ENCODE measurements at places on chromosomes 16 and 17.

GRCh38 chr17:19361326-19361725, 1.2 kb downstream of the B9D1 start:
- DNase-seq = no peak

- DNase-seq = no peak
Measured at GRCh38 chr17:422196-422930, 69.8 kb upstream of the RPH3AL start.

GRCh38 chr16:47970291-47970931, 185.4 kb downstream of the ABCC12 start:
- DNase-seq = no peak

DNA sequence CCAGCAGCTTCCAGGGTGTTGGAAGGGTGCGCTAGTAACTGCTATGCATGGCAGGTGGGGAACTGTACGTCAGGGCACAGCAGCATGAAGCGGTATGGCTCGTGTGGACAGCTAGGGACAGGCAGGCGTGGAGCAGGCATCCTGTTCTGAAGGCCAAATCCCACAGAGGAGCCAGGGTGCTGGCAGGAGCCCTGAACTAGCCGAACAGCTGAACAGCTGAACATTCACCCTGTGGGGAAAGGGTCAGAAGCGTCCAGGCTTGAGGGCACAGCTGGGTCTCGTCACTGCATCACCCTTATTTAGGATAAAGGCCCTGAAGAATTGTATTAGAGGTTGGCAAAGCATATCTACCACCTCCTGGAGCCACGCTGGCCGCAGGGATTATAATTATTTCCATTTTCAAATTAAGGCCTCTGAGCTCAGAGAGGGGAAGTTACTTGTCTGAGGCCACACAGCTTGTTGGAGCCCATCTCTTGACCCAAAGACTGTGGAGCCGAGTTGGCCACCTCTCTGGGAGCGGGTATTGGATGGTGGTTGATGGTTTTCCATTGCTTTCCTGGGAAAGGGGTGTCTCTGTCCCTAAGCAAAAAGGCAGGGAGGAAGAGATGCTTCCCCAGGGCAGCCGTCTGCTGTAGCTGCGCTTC, 3.3 kb upstream of the STH start:
- no peak for DNase-seq

DNA sequence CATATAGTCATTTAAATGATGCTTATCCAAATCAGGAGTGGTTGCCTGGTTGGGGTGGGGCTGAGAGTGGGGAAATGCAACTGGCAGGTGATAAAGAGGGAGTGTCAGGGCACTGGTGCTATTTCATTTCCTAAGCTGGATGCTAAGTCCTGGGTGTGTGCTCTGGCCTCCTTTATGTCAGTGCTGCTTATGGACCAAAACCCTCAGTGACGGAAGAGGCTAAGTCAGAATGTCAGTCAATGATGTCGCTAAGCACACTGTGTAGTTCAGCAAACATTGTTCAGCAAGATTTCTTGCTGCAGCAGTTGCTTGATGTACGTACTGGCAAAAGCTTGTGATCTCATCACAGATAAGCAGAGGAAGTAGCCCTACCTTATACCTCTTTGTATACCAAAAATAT, 16.4 kb upstream of the FLCN start:
- DNase-seq = no peak

- DNase-seq = no peak
Measured at GRCh38 chr16:50444526-50444925, 75.7 kb upstream of the BRD7 start.

DNA sequence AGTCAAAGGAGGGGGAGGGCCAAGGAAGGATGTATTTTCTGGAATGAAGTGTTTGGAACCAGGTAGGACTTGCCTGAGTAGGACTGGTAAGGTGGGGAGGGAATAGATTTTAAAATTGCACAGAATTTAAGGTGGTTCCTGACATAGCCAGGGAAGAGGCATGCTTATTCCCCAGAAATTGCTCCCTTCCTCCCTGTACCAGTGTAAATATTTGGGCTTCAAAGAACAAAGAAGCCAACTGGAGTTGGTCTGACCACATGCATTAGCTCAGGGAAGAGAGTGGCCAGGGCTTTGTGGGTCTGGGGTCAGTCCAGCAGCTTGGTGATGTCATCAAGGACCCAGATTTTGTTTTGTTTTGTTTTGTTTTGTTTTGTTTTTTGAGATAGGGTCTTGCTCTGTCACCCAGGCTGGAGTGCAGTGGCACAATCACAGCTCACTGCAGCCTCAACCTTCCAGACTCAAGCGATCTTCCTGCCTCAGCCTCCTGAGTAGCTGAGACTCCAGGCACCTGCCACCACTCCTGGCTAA, 9.3 kb upstream of the MRTFB start:
- DNase-seq = no peak

- DNase-seq = no peak
Measured at GRCh38 chr17:76104896-76105231, 1.3 kb upstream of the EXOC7 start.

- no peak for DNase-seq
Measured at GRCh38 chr17:40526668-40527067, 25.2 kb upstream of the TNS4 start.

- no peak for DNase-seq
Measured at GRCh38 chr16:68475071-68475470, 26.8 kb upstream of the SMPD3 start.

DNA sequence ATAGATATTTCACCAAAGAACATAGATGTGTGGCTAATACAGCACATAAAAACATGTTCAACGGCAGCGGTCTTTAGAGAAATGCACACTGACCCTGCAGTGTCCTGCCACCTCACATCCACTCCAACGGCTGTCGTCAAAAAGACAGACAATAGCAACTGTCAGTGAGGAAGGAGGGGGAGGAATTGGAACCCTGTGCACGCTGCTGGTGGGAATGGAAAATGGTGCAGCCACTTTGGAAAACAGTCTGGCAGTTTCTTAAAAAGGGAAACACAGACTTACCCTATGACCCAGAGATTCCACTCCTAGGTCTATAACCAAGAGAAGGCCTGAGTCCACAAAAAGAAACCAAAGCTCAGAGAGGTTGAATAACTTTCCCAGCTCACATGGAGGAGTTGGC, 7.7 kb downstream of the CEP295NL start:
- DNase-seq = no peak

DNA sequence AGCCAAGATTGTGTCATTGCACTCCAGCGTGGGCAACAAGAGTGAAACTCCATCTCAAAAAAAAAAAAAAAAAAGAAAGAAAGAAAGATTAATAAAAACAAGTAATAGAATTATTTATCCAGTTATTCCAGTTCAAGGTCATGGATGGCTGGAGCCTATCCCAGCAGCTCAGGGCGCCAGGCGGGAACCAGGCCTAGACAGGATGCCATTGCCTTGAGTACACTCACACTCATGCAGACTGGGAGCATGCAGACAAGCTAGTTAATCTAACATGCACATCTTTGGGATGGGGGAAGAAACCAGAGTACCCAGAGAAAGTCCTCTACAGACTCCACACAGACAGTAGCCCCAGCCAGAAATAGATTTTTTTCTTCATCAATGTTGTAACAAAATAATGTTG, 17.9 kb downstream of the PDP2 start:
- DNase-seq = no peak

GRCh38 chr17:81644976-81645952, 8.3 kb downstream of the TSPAN10 start:
- DNase-seq = no peak

DNA sequence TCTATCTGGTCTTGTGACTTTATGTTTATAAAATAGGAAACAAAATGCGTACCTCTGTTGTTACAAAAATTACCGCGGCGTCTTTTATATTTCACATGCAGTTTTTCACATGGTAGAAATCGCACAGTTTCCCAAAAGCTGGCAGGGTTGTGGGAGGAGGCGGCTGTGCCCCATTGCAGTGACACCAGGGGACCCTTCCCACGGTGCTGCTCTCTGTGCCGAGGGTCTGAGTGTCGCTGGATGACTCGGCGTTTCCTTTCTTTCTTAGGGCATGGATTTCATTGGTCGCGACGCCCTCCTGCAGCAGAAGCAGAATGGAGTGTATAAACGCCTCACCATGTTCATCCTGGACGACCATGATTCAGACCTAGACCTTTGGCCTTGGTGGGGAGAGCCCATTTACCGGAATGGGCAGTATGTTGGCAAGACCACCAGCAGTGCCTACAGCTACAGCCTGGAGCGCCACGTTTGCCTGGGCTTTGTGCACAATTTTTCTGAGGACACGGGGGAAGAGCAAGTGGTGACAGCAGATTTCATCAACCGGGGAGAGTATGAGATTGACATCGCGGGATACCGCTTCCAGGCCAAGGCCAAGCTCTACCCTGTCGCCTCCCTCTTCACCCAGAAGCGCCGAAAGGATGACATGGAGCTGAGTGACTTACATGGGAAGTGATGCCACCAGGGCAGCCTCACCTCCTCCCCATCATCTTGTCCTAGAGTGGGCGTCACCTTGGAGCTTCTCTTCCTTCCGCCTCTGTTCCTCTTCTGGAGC, 17.2 kb upstream of the CLEC18C start:
- no peak for DNase-seq

All from T1000 (cell line).